Globus pallidus (tissue), 1 donor: ENCODE measurements at places on chromosomes 4 and X.

DNA sequence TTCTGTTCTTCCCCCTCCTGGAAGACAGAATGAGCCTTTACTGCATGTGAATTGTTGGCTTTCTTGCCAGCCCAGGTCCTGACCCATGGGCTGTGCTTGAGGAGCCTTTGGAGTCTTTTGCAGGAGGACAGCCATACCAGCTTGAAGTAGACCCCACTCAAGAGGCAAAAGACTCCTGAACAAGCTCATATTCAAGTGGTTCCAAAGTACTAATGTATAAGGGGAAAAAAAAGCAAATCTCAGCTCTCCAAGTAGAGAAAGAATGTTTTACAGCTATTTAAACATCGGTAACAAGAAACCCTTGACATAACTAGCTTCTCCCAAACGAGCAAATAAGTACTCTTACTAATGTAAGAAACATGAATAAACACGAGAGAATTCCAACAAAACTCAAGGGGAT, 174.9 kb upstream of the MXRA5 start:
- no peak for DNase-seq

DNA sequence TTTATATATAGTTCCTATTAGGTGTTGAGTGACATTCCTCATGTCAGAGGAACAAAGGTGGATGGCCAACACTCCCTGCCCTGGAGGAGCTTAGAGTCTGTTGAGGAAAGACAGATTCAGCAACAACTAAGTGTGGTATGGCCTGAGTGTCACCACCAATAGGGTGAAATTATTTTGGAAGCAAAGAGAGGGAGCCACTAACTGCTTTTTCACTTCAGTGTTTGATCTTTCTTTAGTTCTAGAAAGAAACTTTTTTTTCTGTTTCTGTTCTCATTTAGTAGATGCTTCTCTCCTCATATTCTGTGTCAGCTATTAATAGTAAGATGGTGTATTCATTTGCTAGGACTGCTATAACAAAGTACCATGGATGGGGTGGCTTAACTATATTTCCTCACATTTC, 81.5 kb downstream of the ARX start:
- no peak for DNase-seq

DNA sequence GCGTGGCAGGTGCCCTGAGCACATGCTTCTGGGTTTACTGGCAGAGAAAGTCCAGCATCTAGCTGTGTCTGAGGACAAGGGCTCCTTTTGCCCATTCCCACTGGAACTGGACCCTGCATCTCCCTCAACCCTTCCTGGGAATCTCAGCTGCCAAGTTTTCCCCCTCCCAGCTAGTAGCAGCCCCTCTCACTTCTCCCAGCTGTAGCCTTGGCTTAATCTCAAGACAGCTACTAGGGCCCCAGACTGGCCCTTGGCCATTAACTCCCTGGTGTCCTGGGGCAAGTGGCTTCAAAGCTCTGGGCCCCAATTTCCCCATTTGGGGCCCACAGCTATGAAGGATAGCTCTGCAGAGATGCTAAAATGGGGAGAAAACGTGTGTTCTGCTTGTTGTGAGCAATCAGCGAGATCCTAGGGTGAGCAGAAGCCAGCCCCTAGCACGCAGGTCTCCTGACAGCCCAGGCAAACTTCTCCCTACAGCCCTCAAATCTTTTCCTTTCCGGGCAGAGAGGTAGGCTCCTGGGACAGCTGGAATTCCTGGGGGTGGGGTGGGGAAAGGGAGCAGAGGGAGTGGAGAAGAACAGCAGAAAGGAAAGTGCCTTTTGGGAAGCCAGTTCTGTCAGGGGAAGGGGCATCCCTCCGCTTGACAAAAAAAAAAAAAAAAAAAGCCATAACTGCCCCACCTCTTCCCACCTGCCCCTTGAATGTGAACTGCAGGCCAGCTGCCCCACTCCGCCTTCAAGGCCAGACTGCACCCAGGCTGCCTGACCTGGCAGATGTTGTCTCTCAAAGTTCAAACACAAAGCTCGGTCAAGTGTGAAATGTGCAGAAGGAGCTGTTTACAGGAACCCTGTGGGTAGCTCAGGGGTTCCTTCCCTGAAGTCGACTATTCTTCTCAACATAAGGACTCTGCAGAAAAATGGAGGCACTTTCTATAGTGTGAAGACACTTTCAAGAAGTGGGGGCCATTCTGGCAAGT, 16.6 kb downstream of the FGD1 start:
- DNase-seq, result no peak

- no peak for DNase-seq
These were observed 13.2 kb downstream of the TMEM175 start for GRCh38 chr4:945274-946102.

DNA sequence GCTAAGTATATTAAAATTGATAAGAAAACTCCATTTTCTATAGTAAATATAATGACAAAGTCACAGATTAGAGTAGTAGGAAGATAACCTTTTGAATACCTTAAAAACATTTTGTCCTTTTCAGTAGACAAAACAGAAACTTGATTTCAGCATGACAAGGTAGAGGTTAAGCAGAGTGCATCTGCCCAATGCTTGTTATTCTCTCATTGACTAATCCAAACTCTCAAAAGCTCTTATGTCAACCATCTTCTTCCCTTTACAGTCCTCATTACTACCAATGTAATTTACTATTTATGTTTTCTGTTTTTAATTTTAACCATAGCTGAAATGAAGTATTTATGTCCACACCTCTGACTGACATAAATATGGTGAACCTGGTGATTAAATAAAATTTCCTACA, 11.1 kb downstream of the NIPAL1 start:
- no peak for DNase-seq
